Thoracic aorta endothelial cell (primary cell): ENCODE measurements at places on chromosomes 13 and 19. TPM values are rescaled to one million over a fixed set of nuclear protein-coding genes. Genes with fewer than 3 reads are reported as not detected.

The FGF9 gene
- not detected in 2 replicates for total RNA-seq

The ZNF491 gene
- total RNA-seq: 0.65 and 0.93 TPM in 2 replicates

The NCAN gene
- total RNA-seq: not detected in 2 replicates

The EDNRB gene
- 0.22 and 1.7 TPM in 2 replicates for total RNA-seq

The PHLDB3 gene
- 6.4 and 9.0 TPM in 2 replicates for total RNA-seq
